ENCODE measurements at places on chromosomes 16 and 17.
A peak's percentile ranks its signal among the peaks of the same experiment; 100 is the strongest.

- no peak for DNase-seq
Measured at GRCh38 chr16:892006-892405, 78.8 kb downstream of the LMF1 start.

DNA sequence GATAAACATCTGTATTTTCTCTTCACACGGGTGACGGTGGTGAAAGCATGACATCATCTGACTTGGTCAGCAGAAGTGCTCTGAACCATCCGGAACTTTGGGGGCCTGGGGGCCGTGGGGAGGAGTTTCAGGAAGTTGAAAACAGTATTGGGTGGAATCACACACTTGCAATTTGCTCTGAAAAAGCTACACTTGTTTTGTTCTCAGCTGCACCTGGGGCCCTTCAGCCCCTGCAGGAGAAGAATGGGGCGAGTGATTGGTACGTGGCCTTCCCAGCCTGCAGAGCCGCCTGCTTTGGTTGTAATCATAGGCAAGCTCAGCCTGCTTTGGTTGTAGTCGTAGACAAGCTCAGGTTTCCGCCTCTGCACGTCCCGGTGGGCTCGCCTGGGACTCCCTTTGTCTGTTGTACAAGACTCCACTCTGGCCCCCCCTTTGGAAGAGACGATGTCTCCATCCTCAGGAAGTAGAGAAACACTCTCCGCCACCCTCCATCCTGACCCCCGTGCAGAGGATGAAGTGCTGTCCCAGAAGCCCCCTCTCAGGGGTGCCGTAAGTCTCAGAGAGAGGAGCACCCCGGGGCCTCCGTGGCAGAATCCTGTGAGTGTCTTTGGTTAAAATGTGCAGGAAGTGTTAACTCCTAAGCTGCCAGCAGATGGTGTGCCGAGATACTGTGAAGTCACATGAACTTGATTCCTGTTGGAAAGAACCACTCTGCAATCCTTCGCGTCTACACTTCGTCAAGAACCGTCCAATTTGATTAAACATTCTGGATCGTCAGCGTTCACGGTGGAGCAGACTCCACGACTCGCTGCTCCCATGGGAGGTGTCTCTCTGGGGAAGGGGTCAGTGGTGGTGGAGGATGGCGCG lies 5.4 kb downstream of the BANP start:
- peak; percentile 49 for DNase-seq

- peak; percentile 12 for DNase-seq
Measured at GRCh38 chr16:30119428-30119827, 3.6 kb downstream of the MAPK3 start.

- DNase-seq: no peak
Measured at GRCh38 chr16:88656291-88656980, 5.6 kb upstream of the CYBA start.

DNA sequence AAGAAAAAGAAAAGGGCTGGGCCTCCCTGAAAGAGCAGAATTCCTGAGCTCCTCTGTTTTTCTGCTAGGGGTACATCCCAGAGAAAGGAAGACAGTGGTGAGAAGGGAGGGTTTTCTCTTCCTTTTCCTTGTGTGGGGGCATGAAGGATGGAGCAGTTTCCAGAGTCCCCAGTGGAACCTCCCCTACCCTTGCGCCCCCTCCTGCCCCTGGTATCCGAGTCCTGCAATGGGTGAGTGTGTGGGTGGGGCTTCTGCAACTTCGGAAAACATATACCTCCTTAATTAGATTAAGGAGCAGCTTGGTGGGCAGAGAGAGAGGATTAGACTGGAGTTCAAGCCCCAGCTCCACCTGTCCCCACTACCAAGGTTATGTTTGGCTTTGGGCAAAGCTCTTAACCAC lies 5.4 kb upstream of the GIP start:
- DNase-seq: no peak

GRCh38 chr17:68184141-68184571 lies 63.7 kb upstream of the AMZ2 start:
- no peak for DNase-seq

DNA sequence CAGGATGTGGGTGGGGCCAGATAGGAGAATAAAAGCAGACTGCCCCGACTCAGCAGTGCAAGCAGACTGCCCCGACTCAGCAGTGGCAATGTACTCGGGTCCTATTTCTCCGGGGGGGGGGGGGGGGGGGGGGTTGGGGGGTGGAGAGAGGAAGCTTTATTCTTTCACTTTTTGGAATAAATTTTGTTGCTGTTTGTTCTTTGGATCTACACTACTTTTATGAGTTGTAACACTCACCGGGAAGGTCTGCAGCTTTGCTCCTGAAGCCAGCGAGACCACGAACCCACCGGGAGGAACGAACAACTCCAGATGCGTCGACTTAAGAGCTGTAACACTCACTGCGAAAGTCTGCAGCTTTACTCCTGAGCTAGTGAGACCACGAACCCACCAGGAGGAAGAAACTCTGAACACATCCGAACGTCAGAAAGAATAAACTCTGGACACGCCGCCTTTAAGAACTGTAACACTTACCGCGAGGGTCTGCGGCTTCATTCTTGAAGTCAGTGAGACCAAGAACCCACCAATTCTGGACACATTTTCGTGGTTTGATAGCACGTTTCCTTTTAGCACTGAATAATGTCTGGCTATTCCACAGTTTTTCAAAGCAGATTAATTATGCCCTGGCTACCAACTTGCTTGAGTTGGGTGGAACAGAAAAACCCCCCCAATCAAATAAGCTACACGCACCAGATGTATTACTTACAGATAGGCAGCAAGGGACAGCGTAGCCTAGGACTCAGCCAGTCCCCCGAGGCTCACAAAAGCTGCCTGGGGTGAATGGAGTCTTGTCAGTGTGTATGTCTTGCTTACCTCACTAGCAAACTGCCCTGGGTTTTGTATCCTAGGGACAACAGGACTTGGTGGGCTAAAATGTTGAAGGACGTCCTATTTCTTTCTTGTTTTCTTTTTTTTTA lies 11.9 kb downstream of the FZD2 start:
- DNase-seq: no peak

DNA sequence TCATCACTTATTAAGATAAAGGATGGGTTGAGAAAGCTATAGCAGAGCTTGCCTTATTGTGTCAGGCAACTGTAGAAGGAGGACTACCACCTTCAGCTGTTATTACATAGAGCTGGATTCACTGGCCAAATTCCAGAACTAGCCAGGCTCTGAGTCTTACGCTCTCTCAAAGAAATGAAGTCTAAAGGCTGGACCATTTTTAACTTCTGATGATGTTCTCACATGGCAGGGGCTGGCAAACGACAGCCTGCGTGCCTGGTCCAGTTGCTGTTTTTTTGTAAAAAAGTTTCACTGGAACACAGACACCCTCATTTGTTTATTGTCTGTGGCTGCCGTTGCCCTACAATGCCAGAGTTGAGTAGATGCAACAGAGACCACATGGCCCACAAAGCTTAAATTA lies 21.2 kb downstream of the TRAF4 start:
- no peak for DNase-seq

DNA sequence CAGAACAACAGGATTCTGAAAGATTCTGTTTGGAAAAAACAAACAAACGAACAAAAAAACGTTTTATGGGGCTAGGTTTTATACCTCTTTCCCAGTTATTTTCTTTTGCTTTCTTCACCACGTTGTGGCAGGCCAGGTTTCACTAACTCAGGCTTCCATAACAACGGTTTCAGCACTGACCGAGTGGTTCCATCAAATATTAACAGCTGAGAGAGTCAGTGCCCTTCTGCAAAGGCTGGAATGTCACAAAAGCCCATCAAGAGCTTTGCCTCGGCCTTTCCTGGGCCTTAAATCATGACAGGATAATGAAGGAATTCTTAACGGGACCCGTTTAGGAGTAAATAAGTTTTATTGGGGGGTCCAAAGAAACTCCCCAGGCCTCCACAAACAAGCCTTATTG lies 34.2 kb downstream of the MPHOSPH6 start:
- no peak for DNase-seq

DNA sequence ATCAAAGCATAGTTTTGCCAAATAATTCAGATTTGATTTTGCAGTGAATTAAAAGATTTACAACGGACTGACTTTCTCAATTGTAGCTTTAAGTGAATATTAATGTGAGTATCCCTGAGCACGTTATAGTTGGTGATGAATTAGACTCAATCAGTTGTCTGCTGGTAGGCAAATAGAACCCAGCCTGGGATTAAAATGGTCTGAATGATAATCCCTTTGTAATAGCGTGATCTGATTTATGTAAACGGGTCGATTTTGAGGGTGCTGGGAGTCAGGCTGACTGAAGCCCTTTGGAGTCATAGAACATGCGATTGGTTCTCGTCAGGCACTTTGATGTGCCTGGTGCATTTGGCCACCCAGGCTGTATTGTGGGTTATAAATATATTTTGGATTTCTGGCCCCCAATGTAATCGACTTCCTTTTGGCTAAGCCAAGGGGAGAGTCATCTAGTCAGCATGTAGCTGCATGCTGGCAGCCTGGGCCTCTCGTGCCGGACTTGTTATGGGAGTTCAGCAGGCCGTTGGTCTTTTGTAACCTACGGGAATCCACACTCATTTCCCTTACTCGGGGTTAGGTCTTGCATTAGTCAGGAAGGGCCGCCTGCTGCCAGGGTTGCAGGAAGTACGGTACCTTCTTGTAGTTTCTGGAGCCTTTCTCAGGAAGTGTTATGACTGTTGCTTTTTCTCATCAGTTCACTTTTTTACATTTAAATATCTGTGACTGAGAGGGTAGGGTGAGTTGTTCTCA lies 5.4 kb downstream of the PGS1 start:
- DNase-seq: peak; percentile 100

- DNase-seq: no peak
Measured at GRCh38 chr17:902463-902862, 77.1 kb downstream of the NXN start.

DNA sequence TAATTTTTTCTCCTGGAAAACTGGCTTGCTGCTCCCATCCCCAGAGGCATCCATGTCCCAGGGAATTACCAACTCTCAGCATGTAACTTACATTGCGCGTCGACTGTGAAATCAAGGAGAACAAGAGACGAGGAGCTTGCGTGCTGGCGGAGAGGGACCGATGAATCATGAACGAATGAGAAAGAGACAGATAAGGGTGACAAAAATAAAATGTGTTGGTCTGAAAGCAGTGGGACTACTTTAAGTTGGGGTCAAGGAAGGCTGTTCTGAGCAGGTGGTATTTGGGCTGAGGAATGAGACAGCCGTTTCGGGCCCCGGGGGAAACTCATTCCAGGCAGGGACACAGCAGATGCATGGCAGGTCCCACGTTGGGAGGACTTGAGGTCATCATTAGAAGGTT lies 22.5 kb downstream of the ABAT start:
- no peak for DNase-seq

- DNase-seq: peak; percentile 29
Measured at GRCh38 chr16:73220836-73221235, 172.9 kb upstream of the ZFHX3 start.
